NCI-H1105 (cell line): ENCODE measurements at places on chromosomes 12 and 14.

- no peak for DNase-seq
Measured at GRCh38 chr14:103581206-103581605, 18.4 kb downstream of the COA8 start.

- DNase-seq, result no peak
Measured at GRCh38 chr14:78007160-78007559, 163.0 kb upstream of the NRXN3 start.

DNA sequence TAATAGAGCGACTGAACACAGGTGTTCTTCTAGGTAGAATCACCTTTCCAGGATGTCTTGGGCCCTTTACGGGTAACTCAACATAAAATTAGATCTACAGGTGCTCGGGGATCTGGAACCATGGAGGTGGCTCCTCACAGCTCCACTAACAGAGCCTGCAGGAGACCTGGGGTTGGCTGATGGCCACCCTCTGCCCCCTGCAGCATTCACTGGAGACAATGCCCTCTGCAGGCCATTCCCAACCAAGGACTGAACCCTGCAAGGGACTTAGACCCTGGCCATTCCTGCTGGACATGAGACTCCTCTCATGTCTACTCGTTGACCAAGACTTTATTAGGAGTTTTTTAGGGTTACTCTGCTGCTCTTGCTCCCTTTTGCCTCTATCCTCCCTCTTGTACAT, 58.5 kb upstream of the PPP4R3A start:
- DNase-seq, result no peak

GRCh38 chr12:52837413-52837741, 3.3 kb upstream of the KRT79 start:
- no peak for DNase-seq

- DNase-seq, result no peak
Measured at GRCh38 chr14:92404018-92404417, 81.1 kb downstream of the SLC24A4 start.

GRCh38 chr14:90600619-90601018, 203.8 kb downstream of the CALM1 start:
- DNase-seq, result no peak

DNA sequence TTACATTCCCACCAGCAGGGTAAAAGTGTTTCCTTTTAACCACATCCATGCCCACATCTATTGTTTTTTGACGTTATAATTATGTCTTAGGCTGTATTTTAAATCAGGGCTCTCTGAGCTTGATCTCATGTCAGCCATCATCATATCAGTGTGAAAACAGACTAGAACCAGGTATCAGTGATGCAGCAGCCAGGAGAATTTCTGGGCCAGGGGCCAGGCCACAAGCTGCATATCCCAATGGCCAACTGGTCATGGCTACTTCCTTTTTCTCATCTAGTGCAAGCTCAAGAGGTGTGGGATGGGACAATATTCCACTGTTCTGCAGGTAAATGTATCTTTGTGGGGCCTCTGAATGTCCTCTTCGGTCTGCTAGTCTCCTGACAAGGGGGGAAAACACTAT, 125.1 kb downstream of the CRADD start:
- no peak for DNase-seq

- no peak for DNase-seq
Measured at GRCh38 chr12:103905730-103906349, 24.4 kb upstream of the HSP90B1 start.

GRCh38 chr14:69616408-69616773, 5.0 kb downstream of the SUSD6 start:
- DNase-seq, result no peak

GRCh38 chr12:47741340-47741703, 16.0 kb upstream of the ENDOU start:
- DNase-seq, result peak; percentile 91

GRCh38 chr12:62684570-62685295, 218.1 kb downstream of the MON2 start:
- no peak for DNase-seq

DNA sequence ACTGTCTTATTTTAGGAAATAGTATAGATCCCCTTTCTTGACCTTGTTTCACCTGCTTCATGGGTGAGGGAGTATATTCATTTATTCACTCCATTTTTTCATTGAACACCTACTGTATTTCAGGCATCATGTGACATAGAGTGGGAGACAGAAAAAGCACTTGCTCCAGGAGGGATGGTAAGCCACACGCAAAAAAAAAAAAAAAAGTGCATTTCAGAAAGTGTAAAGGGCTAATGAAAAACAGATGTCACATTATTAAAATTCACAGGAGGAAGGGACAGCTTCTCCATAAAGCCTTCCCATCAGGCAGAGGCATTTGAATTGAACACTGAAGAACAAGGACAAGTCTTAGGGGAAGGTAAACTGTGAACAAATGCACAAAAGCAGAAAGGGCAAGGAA, 7.5 kb downstream of the SLC8A3 start:
- no peak for DNase-seq

GRCh38 chr12:53978477-53979356, 4.0 kb upstream of the HOTAIR start:
- DNase-seq, result no peak

GRCh38 chr12:124295431-124296058, 652 bp downstream of the RFLNA start:
- DNase-seq, result no peak

DNA sequence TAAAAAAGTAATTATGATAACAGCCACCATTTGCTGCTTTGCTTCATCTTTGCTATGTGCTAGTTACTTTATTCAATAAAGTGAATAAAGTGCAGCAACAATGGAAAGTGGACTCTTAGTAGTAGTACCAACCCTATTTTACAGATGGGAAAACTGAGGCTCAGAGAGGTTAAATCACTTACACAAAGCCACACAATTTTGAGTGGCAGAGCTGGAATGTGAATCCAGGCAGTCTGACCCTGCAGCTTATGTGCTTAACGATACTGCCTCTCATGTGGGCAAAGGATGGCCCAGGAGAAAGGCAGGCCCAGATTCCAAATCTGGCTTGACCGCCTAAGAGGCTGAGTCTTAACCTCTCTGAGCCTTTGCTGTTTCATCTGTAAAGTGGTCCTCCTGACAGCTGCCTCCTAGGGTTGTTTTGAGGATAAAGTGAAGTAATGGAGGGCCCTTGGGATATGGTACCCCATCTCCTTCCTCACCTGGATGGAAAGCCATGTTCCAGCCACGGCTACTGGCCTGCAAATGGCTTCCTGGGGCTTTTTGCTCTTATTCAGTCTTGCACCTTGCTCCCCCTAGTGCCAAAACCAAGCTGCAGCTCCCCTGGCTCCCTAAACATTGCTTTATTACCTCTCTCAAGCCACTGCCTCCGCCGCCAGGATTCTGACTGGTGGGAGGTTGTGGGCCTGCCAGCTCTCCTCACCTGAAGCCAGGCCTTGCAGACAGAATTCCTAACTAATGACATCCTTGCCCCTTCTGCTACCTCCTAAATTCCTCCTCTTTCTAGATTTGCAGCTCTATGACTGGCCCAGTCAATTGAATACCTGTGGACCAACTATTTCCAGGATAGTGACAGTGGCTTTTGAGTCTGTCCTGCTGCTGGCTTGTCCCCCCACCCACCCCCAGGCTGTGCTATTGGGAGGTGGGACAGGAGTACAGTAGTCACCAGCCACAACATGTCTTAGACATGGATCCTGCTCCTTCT, 283.3 kb upstream of the PWP1 start:
- peak; percentile 71 for DNase-seq

GRCh38 chr12:43069768-43070221, 480.2 kb upstream of the PRICKLE1 start:
- DNase-seq, result no peak

GRCh38 chr12:52244615-52244994, 11.6 kb downstream of the KRT7 start:
- no peak for DNase-seq

- peak; percentile 1 for DNase-seq
Measured at GRCh38 chr12:56014205-56014604, 6.6 kb upstream of the IKZF4 start.

- no peak for DNase-seq
Measured at GRCh38 chr14:74913986-74914573, 9.0 kb downstream of the RPS6KL1 start.

GRCh38 chr12:31954925-31955858, 4.0 kb upstream of the RESF1 start:
- DNase-seq, result no peak

DNA sequence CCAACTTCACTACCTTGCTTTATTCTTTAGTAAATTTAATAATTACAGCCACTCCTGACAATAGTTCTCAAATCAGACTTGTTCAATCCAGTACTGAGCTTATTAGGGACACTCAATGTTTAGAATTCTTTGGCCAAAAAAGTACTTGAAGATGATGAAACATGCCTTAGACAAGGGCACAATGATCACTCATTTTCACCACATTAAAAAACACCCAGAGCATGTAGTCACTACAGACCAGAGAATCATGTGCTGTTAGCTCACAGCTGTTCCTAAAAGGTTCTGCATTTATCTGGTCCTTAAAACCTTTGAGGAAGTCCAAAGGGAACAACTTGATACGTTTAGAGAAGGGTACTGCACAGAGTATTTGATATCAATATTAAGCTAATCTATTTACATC, 98.7 kb downstream of the INSM2 start:
- peak; percentile 89 for DNase-seq

- no peak for DNase-seq
Measured at GRCh38 chr12:101493556-101493955, 18.4 kb downstream of the SPIC start.

DNA sequence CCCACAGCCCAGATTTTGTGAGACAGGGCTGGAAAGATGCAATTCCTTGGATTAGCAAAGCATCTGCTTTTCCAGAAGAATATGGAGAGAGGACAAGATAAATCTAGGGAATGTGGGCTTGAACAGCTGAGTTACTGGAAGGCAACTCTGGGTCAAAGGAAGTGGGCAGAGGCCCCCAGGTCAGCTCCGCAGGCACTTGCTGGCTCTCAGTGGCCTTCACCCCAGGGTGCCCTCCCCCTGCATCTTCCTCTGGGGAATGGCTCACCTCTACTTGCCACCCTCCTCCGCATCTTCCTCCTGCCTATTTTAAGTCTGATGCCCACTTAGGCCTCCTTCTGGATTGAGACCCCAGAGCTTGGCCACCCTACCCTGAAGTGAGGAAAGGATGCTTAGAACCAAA, 10.5 kb upstream of the PNMA1 start:
- DNase-seq, result no peak

DNA sequence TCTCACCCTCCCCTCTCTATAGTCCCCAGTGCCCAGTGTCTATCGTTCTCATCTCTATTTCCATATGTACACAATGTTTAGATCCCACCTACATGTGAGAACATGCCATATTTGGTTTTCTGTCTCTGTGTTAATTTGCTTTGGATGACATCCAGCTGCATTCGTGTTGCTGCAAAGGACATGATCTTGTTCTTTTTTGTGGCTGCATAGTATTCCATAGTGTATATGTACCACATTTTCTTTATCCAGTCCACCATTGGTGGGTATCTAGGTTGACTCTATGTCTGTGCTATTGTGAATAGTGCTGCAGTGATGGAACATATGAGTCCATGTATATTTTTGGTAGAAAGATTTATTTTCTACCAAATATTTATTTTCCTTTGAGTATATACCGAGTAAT, 45.7 kb downstream of the ACSS3 start:
- DNase-seq, result no peak

- no peak for DNase-seq
Measured at GRCh38 chr12:92621833-92622232, 81.0 kb upstream of the PLEKHG7 start.

DNA sequence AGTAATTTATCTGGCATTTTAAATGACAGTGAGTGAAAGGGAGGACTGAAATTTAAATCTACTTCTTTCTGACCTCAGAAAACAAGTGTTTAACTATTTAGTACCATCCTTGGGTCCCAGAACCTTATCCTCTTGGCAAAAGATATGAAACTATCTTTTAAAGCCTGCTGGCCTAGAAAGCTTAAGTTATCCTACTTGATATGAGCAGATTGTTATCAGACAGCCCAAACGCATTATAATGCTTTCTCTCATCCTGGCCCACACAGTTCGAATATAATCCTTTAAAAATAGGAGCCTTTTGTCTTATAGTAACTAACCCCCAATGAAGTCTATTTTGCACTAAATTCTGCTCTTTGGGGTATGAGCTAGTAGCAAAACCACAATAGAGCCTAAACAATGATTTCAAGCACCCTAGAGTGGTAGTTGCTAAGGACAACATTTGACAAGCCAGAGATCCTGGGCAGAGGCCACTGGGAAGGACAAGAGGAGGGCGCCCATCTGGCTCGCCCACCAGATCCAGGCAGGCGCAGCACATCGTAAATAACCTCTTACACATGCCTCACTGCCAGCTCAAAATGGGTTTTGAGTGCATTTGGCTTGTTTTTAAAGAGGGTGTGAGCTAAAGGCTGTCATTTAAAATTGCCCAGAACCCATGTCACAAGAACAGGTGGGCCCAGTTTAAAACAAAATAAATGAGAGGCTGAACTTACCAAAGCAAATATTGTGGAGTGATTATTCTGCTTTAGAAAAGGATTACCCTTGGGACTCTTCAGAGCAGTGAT, 37.7 kb upstream of the CRY1 start:
- DNase-seq, result peak; percentile 97

- DNase-seq, result no peak
Measured at GRCh38 chr14:103527408-103528145, 1.4 kb upstream of the TRMT61A start.

DNA sequence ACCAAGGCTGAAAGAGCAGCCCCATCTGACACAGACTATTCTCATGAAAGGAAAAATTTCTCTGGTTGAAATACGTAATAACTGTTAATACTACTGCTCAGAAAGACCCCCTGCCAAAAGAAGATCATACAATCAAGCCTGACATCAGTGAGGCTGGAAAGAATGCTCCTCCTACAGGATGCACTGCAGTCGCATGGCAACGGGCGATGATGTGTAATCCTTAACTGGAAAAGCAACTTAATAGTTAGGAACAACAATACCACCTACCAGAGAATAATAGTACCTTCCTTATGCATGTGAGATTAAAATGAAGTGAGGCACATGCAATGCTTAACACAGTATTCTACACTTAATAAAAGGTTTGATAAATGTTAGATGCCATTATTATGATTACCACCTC, 1.2 kb upstream of the GOLGA5 start:
- no peak for DNase-seq

GRCh38 chr14:22113401-22113800, 439.8 kb upstream of the OR4E1 start:
- DNase-seq, result no peak

GRCh38 chr14:98940693-98941437, 331.1 kb downstream of the BCL11B start:
- no peak for DNase-seq

GRCh38 chr12:65786041-65786440, 38.2 kb upstream of the HMGA2 start:
- DNase-seq, result no peak

GRCh38 chr12:69981881-69982475, 157.0 kb downstream of the MYRFL start:
- DNase-seq, result no peak

GRCh38 chr12:29103539-29103974, 45.5 kb upstream of the FAR2 start:
- no peak for DNase-seq
